ENCODE measurements at places on chromosomes 2 and 18.
A peak's percentile ranks its signal among the peaks of the same experiment; 100 is the strongest.

DNA sequence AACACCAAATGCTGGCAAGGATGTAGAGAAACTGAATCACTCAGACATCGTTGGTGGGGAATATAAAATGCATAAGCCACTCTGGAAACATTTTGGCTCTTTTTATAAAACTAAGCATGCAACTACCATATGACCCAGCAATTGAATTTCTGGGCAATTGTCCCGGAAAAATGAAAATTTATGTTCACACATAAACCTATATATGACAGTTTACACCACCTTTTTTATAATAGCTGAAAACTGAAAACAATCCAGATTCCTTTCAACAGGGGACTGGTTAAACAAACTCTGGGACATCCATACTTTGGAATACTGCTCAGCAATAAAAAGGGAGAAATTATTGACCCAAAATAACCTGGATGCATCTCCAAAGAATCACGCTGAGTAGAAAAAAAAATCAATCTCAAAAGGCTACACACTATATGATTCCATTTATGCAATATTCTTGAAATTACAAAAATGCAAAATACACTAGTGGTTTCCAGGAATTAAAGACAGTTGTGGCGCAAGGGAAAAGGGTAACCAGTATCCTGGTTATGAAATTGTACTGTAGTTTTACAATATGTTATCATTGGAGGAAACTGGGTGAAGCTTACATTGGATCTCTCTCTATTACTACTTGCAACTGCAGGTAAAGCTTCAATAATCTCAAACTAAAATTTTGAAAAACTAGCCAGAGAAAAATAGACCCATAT lies 130.2 kb upstream of the PID1 start:
- DNase-seq = no peak

GRCh38 chr2:229130522-229130921 lies 140.6 kb downstream of the PID1 start:
- no peak for DNase-seq

- no peak for DNase-seq
Observed at GRCh38 chr2:113692698-113693428, 63.6 kb downstream of the SLC35F5 start.

DNA sequence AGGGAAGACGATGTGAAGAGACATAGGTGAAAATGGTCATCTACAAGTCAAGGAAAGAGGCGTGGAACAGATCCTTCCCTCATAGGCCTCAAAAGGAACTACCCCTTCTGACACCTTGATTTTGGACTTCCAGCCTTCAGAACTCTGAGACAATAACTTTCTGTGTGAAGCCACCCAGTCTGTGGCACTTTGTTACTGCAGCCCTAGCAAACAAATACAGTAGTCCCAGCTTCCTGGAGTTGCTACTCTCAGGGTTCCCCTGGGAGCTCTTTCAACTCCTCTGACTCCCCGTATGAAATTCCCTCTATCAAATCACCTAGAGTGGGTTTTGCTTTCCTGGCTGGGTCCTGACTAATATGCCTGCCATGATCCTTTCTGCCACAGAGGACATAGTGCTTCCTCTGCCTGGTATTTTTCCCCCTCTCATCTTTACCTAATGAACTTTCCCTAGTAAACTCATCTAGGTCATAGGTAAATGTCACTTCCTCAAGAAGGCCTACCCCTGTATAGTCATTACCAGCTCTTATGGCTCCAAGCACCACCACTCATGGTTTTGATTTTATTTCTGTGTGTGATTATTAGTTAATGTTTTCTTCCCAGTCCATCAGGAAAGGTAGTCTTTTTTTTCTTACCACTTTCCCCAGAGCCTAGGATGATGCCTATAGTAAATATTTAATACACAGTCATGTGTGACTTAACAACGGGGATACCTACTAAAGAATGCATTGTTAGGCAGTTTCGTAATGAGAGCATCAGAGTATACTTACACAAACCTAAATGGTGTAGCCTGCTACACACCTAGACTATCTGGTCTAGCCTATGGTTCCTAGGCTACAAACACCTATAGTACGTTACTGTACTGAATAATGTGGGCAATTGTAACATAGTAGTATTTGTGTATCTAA lies 111.5 kb upstream of the LGALSL start:
- peak; percentile 41 for DNase-seq

- no peak for DNase-seq
Observed at GRCh38 chr2:68190991-68191731, 33.5 kb downstream of the PNO1 start.

GRCh38 chr2:181393472-181393871 lies 63.7 kb upstream of the ITGA4 start:
- DNase-seq = peak; percentile 77

- no peak for DNase-seq
Observed at GRCh38 chr2:226799976-226800940, 638 bp upstream of the IRS1 start.

GRCh38 chr2:237306787-237307170 lies 107.2 kb downstream of the COL6A3 start:
- DNase-seq = no peak

- no peak for DNase-seq
Observed at GRCh38 chr2:238259061-238260020, 19.5 kb upstream of the HES6 start.

DNA sequence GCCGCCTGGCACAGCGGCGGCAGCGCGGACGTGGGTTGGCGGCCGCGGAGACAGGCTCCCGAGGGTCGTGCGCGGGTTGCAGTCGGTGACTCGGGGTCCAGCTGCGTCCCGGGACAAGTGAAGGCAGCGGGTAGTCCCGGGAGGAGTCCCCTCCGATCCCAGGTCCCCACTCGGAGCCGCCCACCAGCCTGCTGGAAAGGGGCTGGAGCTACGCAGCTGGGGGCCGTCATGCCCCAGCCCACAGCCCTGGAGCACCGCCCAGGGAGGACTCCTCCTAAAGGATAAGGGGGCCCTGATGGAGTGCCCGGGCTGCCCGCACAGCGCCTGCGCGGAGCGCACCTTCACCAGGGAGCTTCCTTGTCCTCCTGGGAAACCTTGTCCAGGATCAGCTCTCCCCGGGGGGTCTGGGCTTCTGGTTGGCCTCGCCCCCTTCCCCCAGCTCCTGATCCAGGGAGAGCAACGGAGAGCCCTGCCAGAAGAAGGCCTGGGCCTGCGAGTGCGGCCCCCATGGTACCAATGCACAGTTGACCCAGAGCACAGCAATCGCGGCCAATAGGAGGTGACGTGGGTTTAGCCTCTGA lies 25.9 kb upstream of the ALPP start:
- DNase-seq = no peak

- DNase-seq = no peak
Observed at GRCh38 chr18:47901624-47902362, 28.7 kb downstream of the SMAD2 start.

DNA sequence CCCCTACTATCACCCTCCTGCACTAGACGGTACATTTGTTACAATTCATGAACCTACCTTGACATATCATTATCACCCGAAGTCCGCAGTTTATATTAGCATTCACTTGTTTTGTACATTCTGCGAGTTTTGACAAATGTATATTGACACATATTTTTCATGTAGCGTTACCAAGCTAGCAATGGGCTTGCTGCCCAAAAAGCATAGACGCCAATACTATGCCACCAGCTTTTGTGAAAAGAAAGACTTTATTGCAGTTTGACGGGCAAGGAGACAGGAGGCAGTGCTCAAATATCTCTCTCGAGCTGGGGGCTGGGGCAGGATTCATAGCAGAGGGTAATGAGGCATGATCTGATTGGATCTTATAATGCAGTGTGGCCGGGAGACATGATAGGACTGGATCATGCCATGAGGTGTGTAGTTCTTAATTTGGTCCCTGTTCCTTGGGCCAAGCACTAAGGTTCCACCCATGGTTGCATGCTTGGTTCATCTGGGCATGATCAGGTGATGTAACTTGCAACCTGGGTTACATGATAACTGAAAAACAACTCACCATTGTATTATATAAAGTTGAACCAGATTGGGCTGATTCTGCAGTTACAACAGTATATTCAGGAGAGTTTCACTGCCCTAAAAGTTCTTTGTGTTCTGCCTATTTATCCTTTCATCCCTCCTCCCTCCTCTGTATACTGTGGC lies 162.3 kb downstream of the RTN4 start:
- DNase-seq = no peak

DNA sequence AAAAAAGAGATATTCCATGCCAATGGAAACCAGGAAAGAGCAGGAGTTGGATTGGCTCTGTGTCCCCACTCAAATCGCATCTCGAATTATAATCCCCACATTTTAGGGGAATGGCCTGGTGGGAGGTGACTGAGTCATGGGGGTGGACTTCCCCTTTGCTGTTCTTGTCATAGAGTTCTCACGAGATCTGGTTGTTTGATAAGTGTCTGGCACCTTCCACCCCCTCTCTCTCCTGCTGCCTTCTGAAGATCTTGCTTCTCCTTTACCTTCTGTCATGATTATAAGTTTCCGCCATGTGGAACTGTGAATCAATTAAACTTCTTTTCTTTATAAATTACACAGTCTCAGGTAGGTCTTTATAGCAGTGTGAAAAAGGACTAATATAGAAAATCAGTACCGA lies 355.6 kb downstream of the NBAS start:
- DNase-seq = no peak

- peak; percentile 82 for DNase-seq
Observed at GRCh38 chr2:176473177-176473576, 203.9 kb downstream of the MTX2 start.

DNA sequence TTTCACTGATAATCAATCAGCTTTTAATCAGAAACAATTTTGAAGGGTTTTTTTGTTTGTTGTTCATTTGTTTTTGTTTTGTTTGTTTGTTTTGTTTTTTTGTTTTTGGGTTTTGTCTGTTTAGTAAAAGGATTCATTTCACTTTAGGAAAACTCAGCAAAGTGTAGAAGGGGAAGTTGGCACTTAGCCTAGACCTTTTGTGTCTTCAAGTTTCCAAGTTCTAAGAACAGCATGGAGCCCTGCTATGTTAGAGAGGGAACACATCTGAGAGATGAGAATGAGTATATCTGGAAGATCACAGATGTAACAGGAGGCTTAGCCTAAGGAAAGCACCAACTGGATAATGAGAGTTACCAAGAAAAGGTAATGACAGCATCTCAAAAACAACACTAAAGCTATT lies 501.5 kb downstream of the ERBB4 start:
- DNase-seq = no peak

DNA sequence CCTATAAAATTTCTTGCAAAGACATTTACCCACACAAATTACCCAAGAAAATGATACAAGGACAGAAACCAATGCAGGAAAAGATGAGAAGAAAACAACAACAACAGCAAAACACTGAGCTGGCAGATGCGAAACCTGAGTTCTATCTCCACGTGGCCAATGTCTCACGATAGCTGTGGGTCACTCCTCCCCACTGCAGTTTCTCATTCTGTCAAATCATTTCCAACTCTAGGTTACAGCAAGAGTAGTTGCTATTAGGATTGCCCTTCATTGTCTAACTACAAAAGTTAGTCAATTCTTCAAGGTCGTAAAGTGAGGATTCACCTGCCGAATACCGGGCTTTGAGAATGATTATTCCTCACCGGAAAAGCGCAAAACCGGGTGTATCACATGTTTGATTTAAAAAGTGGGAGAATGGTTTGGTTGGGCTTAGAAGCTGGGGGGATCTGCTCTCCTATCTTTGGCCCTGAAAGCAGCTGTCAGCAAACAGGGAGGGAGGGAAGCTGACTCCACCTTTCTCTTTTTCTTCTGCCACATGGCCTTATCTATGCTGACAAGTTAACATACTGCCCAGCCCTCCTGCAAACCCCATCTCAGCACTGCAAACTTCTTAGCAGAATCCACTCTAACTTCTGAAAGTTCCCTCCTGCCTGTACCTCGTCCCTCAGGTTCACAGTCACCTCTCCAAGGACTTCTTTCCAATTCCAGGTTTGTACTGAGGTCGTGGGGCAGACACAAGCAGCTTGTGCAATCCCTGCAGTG lies 473.0 kb downstream of the SOX11 start:
- DNase-seq = no peak

DNA sequence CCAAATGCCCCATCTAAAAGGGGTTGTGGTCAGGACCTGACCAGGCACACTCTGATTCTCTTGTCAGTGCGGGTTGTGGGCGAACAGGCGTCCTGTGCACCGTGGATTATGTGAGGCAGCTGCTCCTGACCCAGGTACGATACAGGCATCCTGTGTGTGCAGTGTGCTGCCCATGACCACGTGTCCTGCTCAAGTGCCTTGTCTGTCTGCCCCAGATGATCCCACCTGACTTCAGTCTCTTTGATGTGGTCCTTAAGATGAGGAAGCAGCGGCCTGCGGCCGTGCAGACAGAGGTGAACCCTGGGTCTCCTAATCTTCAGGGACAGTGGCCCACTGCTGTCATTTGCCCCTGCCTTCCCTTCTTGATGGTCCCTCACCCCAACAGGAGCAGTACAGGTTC lies 14.6 kb downstream of the PTPN18 start:
- DNase-seq = no peak

DNA sequence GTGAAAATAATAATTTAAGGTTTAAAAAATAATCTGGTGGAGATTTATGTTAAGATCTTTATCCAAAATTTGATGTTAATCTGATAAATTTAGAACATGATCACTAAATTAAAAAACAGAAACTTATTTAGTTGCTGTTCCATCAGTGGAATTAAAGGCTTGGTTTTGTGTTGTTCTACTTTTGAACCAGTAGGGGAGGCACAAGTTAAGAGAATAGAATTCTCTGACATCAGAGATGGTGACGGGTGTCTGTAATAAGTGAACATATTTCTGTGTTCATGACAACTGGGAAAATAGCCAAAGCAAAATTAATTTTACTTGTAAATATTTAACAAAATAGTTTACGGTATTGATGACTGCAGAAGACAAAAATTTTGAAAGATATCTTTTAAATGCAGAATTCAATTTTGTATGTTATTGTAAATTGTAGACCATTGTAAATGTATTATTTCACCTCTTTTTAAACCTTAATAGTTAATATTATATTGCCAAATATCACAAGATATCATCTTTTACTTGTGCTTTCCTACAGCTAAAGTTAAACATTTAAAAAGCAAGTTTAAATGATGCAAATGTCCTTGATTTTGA lies 106.0 kb downstream of the UBR3 start:
- DNase-seq = peak; percentile 5

DNA sequence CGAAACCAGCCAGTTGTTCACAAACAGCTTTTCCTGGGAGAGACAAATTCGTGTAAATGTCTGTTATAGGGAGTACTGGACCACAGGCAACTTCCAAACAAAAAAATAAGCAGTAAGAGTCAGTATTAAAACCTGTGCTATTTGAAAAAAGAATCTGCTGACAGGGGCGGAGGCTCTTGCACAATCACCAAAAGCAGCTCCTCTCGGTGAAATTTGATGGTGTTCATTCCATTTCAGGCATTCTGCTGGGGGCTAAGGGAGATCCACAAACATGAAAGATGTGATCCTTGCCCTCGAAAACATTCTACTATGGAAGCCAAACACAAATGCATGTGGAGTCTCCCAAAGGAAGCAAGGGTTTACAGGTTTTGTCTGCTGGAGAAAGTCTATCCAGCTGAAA lies 45.0 kb downstream of the TFCP2L1 start:
- no peak for DNase-seq

GRCh38 chr2:187499941-187500532 lies 52.0 kb upstream of the CALCRL start:
- DNase-seq = peak; percentile 5

- no peak for DNase-seq
Observed at GRCh38 chr18:2879889-2880288, 33.1 kb downstream of the EMILIN2 start.

GRCh38 chr2:17122887-17123501 lies 395.2 kb downstream of the RAD51AP2 start:
- no peak for DNase-seq

- no peak for DNase-seq
Observed at GRCh38 chr2:236782938-236783337, 213.3 kb downstream of the ACKR3 start.

GRCh38 chr2:109410039-109410815 lies 203.5 kb downstream of the SEPTIN10 start:
- no peak for DNase-seq

GRCh38 chr2:160432633-160433032 lies 61.0 kb downstream of the RBMS1 start:
- DNase-seq = no peak

Data from DMS153 (cell line).